DMS79 (cell line): ENCODE measurements at places on chromosomes 5 and 9.
A peak's percentile ranks its signal among the peaks of the same experiment; 100 is the strongest.

DNA sequence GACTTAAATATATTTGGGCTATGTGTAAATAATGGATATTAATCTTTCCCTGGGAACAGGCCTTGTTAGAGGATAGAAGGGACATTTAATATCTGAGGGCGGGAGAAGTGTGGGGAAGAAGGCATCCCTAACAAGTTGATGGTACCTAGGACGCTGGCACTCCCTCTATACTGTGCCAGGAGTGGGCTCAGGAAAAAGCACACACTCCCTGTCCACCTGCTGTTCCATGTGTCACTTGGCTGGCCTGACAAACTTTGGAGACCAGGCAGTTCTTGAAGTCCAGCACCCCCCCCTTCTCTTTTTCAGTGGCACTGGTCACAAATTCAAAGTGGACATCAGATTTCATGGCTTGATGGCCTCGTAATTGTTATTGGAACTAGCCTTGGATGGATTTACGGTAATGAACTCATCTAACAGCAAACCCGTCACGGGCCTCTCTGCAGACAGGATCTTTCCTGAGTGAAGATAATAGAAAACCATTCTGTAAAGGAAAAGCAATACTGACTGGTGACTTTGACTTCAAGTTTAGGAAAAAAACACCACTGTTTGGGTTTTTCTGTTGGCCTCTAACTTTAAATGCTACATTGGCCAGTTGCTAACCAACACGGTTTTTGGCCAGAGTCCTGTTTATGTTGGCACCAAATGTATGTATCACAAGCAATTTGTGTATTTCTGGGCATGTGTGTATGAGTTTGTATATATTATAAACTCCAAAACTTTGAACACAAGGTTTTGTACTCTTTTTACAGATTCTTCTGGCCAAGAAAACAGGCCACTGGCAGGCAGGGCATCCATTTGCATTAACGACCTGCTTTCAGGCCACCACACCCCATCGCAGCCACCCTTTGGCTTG, 552.6 kb downstream of the CCDC171 start:
- DNase-seq, result no peak

DNA sequence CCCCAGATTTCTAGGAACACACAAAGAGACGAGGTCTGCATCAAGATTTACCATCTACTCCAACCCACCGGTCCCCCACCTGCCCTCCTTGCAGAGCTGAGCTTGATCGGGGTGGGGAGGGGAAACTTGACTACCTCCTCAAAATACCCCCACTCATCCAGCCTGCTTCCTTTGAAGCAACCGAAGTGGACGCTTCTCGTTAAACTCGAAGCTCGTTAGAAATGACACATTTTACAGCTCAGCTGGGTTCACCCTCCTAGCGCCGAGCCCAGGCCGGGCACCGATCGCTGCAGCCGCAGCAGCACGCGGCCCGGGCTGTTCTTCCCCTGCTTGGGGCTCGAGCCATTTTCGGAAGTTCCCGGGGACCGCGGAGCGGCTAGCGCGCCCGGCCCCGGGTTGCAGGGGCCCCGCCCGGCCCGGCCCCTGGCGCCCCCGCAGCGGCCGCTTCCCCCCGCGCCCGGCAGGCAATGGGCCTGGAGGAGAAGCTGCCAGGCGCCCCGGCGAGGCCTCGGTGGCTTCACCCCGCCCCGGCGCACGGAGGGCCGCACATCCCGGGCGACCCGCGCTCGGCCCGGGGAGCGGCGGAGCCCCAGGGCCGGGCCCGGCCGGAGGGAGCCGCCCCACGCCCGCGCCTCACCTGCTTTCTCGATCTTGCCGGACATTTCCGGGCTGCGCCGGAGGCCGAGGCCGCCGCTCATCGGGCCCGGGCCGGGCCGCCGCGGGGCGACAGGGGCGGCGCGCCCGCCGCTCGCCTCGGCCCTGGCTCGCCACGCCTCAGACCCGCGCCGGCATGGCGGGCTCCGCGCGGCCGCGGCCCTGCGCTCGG, 530 bp downstream of the RAPGEF1 start:
- peak; percentile 28 for DNase-seq

GRCh38 chr5:42599106-42599505, 157.5 kb upstream of the CCDC152 start:
- no peak for DNase-seq

GRCh38 chr5:111680737-111681413, 76.1 kb downstream of the NREP start:
- DNase-seq, result no peak

GRCh38 chr9:81317223-81317622, 372.1 kb downstream of the TLE1 start:
- no peak for DNase-seq

DNA sequence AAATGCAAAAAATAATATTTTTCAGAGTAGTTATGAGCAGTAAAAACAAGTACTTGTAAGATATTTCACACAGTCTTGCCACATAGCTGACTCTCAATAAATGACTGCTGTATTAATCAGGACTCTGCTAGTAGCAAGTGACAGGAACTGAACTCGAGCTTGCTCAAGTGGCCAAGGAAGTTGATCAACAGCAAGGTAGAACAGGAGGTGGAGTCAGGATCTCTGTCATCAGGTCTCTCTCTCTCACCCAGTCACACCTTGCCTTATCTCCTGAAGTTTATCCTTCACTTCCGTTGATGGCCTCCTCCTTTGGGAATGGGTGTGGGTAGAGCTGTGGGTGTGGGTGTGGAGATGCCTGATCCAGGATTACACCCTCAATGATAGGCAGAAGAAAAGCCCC, 107.0 kb downstream of the GPBP1 start:
- no peak for DNase-seq

- no peak for DNase-seq
Observed at GRCh38 chr9:121371495-121372061, 1.5 kb upstream of the STOM start.

GRCh38 chr9:26870292-26870691, 22.3 kb downstream of the CAAP1 start:
- no peak for DNase-seq

- DNase-seq, result no peak
Observed at GRCh38 chr9:86511614-86512360, 157.6 kb upstream of the TUT7 start.

GRCh38 chr5:57488215-57488955, 5.8 kb upstream of the ACTBL2 start:
- no peak for DNase-seq

- no peak for DNase-seq
Observed at GRCh38 chr5:170296935-170297588, 515 bp downstream of the LCP2 start.

DNA sequence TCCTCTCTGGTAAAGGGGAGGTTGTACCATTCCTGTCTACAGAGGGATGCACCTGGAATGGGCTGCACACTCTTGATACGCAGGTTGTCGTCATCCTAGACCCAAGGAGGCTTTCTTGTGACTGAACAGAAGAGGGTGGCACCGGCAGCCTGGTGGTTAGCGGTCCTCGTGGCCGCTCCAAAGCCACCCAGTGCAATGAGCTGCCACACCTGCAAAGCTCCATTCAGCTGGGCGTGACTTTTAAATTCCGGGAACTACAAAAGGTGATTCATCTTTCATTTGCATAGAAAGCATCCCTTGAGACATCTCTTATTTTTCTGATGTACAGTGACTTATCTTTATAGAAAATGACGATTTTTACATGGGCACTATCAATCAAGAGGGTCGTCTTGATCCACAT, 286.1 kb upstream of the IRX1 start:
- no peak for DNase-seq

- DNase-seq, result no peak
Observed at GRCh38 chr5:167207081-167207480, 1084.4 kb upstream of the WWC1 start.

- DNase-seq, result no peak
Observed at GRCh38 chr9:95406121-95406520, 88.6 kb upstream of the FANCC start.

- no peak for DNase-seq
Observed at GRCh38 chr5:59840200-59840601, 53.3 kb downstream of the PDE4D start.

GRCh38 chr9:7606591-7606990, 193.0 kb downstream of the DMAC1 start:
- no peak for DNase-seq

DNA sequence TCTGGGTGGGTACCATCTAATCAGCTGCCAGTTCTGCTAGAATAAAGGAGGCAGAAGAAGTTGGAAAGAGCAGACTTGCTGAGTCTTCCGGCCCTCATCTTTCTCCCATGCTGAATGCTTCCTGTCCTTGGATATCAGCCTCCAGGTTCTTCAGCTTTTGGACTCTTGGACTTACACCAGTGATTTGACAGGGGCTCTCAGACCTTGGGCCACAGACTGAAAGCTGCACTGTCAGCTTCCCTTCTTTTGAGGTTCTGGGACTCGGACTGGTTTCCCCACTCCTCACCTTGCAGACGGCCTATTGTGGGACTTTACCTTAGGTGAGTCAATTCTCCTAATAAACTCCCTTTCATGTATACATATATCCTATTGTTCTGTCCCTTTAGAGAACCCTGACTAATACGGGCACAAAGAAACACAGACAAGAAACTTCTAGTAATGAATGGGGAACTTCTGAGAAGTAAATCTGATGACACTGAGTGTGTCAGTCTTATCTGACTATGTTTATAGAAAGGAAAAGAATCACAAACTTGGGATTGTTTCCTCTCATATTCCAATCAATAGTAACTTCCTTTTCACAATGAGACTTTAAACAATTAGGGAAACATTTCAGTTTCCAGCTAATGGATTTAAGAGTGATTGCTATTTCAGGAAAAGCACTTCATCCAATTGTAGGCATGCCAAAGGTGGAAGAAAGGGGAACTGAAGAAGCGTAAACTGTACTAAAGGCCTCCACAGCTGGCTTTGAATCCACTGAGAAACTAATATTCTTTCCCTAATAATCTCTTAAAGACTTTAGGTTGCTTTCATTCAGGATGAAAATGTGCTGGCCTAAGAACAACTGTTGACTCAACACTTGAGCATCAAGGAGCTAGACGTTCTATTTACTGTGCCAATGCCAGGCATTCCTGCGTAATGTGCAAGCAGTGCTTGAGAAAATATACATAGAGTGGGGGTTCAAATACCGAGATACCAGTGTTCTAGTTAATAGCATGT, 127.9 kb upstream of the PTGER4 start:
- DNase-seq, result no peak

GRCh38 chr5:42894057-42894456, 82.4 kb upstream of the SELENOP start:
- DNase-seq, result no peak

- no peak for DNase-seq
Observed at GRCh38 chr5:765948-766631, 18.4 kb downstream of the ZDHHC11B start.

GRCh38 chr5:173281910-173282309, 46.3 kb downstream of the STC2 start:
- DNase-seq, result no peak

- DNase-seq, result peak; percentile 28
Observed at GRCh38 chr5:172939611-172940267, 19.5 kb upstream of the RPL26L1 start.

DNA sequence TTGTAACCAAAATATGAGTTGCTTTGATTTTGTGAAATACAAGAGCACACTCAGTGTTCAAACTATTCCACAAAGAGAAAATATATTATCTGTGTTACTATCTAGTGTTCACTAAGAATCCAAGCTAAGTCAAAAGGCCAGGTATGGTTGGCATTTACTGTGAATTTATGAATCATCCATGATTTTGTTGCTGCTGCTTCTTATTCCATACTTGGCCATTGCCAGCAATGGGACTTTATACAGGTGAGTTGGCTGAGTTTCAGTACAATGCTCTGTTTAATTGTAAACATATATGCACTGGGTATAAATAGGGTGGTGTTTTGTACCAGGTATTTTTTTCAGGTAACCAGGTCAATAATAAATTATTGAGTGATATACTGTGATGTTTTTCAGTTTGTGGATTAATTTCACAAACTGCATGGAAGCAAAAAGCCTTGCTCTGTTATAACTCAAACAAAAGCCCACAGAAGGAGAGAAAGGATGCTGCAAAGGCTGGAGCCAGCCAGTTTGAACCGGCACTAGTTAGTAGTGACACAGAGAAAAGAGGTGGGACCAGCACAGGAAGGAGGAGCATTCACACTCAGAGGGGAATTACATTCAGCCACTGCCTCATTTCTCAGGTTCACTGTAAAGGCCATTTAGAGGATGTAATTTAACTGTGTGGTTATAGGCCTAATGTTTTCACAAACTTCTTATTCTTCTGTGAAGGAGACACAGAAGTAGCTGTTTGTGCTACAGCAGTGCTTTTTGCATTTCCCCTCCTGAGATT, 381.8 kb downstream of the ADGRV1 start:
- peak; percentile 41 for DNase-seq

- peak; percentile 3 for DNase-seq
Observed at GRCh38 chr9:69174616-69175463, 763 bp downstream of the TJP2 start.

DNA sequence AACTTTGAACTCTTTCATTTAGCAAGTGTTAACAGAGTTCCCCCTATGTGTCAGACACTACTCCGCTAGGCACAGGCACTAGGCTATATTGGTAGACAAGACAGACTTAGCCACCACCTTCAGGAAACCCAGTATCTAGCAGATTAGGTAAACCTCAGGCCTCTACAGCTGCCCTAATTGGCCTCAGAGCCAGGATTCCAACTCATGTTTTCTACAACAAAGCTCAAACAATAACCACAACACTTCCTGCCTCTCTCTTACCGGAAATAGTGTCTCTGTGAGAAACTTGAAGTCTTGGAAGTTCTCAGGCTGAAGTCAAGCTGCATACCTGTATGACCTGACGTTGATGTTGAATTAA, 116.6 kb upstream of the SLC44A1 start:
- DNase-seq, result no peak

GRCh38 chr9:3992924-3993323, 306.9 kb downstream of the GLIS3 start:
- DNase-seq, result no peak

GRCh38 chr5:62684310-62684709, 105.7 kb downstream of the LRRC70 start:
- DNase-seq, result no peak

DNA sequence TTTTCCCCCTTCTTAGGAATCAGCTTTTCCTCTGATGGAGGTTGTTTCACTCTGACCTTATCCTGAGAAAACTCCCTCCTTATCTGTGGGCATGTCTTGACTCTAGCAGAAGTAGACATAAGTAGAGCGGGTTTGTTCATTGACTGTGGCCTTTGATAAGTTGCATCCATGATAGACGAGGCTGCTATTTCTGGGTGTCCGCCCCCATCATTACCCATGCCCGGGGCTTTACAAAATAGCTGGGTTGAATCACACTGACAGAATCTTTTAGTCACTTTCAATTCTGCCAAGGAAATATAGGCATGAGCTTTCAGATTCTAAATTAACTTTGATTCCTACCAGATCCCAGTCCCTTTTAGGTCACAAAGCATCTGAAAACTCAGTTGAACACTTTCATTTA, 223.8 kb downstream of the SEC61B start:
- DNase-seq, result no peak

DNA sequence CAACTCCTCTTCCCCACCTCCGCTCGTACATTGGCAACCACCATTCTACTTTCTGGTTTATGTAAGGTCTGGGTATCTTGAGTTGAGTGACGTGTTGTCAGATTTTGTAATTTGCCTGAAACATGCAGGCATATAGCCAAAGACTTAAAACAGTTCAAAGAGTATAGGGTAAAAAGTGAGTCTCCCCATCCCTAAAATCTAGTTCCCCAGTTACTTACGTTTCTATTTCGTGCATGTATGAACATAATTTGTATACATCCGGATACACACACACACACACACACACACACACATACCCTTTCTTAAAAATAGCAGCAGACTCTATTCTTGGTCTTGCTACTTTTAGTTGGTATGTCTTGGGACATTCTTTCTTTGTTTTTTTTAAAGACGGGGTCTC, 915 bp downstream of the HSDL2 start:
- DNase-seq, result no peak
